Spinal cord (tissue), 10 donors: ENCODE measurements at places on chromosomes 16 and 17. TPM values are rescaled to one million over a fixed set of nuclear protein-coding genes. Genes with fewer than 3 reads are reported as not detected.

HID1 gene
- total RNA-seq, result 16.5 TPM

C17orf50 gene
- total RNA-seq, result not detected

RHBDF1 gene
- 19.0 TPM for total RNA-seq

AANAT gene
- 0.20 TPM for total RNA-seq

FBXW10 gene
- total RNA-seq, result 0.40 TPM

DNA sequence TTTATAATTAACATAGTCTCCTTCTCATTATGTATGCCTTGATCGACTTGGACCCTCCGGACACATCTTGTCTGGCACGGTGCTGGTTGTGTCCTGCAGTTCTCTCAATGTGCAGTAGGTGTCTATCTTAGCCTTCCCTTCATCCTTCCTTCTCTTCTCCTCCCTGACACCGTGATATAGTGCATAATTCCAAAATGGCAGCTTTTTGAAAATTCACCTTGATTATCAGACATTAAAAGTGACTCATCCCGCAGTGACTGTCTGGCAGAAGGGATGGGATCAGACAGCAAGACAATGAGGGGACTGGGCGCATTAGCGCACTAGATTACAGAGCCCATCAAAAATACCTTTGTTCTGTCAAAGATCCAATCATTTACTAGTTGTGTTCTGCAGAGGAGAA, 70.0 kb upstream of the PMFBP1 start:
- H3K4me1 ChIP-seq, result no peaks in the 10 kb centered on the region
- H3K27me3 ChIP-seq, result no peaks in the 10 kb centered on the region
- no peak overlapping the region for H3K4me3 ChIP-seq

- peaks cover 8% of the 10 kb centered on the region for H3K4me1 ChIP-seq
- no peak for DNase-seq
- no peak overlapping the region for H3K27ac ChIP-seq
- H3K27me3 ChIP-seq, result no peaks in the 10 kb centered on the region
- H3K4me3 ChIP-seq, result no peak overlapping the region
Observed at GRCh38 chr17:6254036-6254435, 180.9 kb downstream of the AIPL1 start.

- H3K4me3 ChIP-seq, result no peak overlapping the region
- no peak for DNase-seq
- H3K27me3 ChIP-seq, result no peaks in the 10 kb centered on the region
- peaks cover 60% of the 10 kb centered on the region for H3K36me3 ChIP-seq
- H3K4me1 ChIP-seq, result peaks cover 30% of the 10 kb centered on the region
Observed at GRCh38 chr16:69928856-69929400, 22.2 kb upstream of the CLEC18A start.

DNA sequence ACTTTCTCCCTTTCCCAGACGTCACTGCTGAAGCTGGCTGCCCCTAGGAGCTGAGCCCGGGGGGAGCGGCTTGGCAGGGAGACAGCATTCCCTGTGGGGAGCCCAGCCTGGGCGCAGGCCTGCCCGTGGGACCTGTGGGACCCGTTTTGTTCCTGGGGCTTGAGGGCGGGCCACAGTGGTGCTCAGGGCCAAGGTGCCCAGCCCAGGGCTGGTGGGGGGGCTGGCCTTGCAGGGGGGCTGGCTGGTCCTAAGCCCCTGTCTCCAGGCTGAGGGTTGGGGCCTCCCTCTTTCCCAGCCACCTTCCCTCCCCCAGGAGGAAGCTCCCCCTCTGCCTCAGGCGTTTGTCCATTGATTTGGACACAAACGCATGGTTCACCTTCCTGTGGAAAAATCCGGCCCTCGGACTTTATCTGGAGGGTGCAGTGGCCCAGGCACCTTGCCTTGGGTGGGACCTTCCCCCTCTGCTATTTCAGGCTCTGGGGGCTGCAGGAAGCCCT, 4.4 kb downstream of the NHERF2 start:
- peaks cover 67% of the 10 kb centered on the region for H3K36me3 ChIP-seq
- H3K27me3 ChIP-seq, result peaks cover 2% of the 10 kb centered on the region
- H3K4me3 ChIP-seq, result no peak overlapping the region
- H3K27ac ChIP-seq, result peak overlapping the region; percentile 10
- no peak for DNase-seq

DNA sequence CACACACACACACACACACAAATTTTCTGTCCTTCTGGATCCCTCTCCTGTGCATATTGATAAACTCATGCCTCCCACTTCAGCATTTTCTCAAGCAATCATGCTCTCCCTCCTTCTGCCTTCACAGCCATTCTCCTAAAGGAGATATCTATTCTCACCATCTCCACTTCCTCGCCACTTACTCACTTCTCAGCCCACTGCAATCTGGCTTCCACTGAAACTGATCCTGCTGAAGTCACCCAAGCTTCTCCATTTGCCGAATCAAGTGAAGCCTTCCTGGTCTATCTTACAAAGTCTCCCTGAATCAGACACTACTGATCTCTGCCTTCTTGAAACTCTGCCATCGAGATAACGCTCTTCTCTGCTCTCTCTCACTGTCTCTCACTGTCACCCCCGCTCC, 54.0 kb upstream of the GNAO1 start:
- DNase-seq, result no peak
- no peak overlapping the region for H3K4me3 ChIP-seq
- no peaks in the 10 kb centered on the region for H3K4me1 ChIP-seq
- H3K27ac ChIP-seq, result no peak overlapping the region
- no peaks in the 10 kb centered on the region for H3K36me3 ChIP-seq
- no peaks in the 10 kb centered on the region for H3K27me3 ChIP-seq

DNA sequence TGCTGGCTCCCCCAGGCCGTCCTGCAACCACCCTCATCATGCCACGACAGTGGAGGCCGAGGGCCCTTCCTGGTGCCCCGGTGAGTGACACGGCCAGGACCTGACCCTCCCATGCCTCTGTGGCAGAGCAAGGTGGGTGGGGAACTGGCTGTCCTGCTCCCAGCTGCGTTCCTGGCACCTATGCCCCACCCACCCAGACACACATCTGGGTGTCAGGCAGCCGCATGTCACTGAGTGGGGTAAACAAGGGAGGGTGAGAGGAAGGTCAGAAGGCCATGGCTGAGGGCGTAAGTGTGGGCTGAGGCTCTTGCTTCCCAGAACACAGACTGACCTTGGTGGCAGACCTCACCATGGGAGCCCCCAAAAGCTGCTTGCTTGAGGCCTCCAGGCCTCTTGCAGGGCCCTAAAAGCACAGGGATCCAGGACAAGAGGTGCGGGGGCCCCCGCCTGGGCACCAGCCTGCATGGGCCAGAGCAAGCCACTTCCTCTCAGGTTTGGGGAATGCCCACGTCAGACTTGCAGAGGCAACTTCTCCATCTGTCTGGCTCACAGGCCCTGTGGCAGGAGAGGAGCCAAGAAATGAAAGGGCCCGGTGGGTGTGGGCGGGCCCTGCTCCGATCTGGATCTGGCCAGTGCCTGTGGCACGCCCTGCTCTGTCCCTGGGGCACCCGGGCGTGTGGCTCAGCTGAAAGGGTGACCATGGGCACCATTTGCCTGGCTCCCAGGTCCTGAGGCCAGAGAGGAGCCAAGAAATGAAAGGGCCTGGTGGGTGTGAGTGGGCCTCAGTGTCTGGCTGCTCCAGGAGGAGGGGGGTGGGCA, 3.9 kb upstream of the CCDC57 start:
- H3K4me3 ChIP-seq, result no peak overlapping the region
- H3K4me1 ChIP-seq, result peaks cover 27% of the 10 kb centered on the region
- no peak for DNase-seq
- H3K36me3 ChIP-seq, result no peaks in the 10 kb centered on the region
- no peaks in the 10 kb centered on the region for H3K27me3 ChIP-seq
- peak overlapping the region; percentile 40 for H3K27ac ChIP-seq

- DNase-seq, result peak; percentile 85
- H3K36me3 ChIP-seq, result no peaks in the 10 kb centered on the region
- H3K27ac ChIP-seq, result peak within 1 kb of the TSS; percentile 80
- H3K27me3 ChIP-seq, result peaks cover 75% of the 10 kb centered on the region
- H3K4me1 ChIP-seq, result peaks cover 19% of the 10 kb centered on the region
Observed at GRCh38 chr16:86566601-86566965, at the start of gene FOXC2. Gene FOXC2 (plus strand): TSS chr16:86566829. CDS start chr16:86567336, 507 bp downstream.

DNA sequence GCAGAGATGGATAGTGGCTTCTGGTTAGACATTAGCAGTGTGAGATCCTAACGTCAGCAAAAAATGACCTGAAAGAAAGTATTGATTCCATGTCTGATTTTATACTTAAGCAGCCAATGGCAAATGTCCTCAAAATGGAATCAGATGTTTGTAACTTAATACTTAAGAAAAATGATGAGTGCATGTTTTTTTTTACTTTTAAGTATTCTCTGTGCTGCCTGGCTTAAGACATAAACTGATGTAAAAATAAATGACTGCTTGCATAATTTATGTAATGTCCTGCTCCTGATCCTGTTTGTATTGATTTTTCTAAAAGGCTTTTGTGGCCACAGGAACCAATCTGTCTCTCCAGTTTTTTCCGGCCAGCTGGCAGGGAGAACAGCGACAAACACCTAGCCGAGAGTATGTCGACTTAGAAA, 7.4 kb downstream of the CBFB start:
- H3K27ac ChIP-seq, result no peak overlapping the region
- H3K4me1 ChIP-seq, result peaks cover 2% of the 10 kb centered on the region
- no peaks in the 10 kb centered on the region for H3K27me3 ChIP-seq

GRCh38 chr17:72116661-72117521, 3.9 kb upstream of the SOX9 start:
- no peak for DNase-seq
- peaks cover 52% of the 10 kb centered on the region for H3K4me1 ChIP-seq
- H3K27ac ChIP-seq, result peak overlapping the region; percentile 81
- peaks cover 63% of the 10 kb centered on the region for H3K27me3 ChIP-seq
- peaks cover 4% of the 10 kb centered on the region for H3K36me3 ChIP-seq
- peak overlapping the region; percentile 49 for H3K4me3 ChIP-seq

GRCh38 chr17:66349521-66350254, 47.3 kb downstream of the PRKCA start:
- H3K4me3 ChIP-seq, result no peak overlapping the region
- H3K27ac ChIP-seq, result no peak overlapping the region

DNA sequence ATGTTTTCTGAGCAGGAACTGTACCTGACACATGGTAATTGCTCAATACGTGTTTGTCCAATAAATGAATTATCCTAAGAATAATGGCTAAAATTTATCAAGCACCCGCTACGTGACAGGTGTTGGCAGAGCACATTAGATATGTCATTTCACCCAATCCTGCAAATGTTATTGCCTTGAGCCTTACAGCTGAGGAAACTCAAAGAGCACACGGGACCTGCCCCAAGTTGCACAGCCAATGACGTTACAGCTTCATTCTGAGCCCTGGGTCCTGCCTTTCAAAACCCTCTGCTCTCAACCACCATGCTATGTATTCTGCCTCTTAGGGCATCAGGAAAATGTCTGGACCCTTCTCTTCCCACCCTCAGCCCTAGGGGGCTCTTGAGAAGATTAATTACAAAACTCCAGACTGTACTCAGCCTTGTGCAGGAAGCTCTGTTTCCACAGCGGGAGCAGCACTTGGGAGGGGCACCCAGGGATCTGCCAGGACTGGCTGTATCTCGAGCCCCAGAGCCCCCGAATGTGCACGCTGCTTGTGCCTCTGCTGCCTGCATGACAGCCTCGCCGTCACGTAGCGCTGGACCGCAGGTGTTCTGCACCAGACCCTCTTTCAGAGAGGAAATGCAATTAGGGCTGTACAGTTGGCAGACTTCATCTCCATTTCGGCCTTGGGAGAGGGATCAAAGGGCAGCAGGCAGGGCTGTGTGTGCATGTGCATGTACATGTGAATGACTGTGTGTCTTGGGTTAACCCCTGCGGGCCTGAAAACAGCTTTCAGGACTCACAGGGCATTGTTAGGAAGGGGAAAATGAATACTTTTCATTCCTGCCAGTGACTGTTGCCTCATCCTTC, 71.6 kb downstream of the GPR139 start:
- no peaks in the 10 kb centered on the region for H3K36me3 ChIP-seq
- no peak overlapping the region for H3K4me3 ChIP-seq
- H3K27me3 ChIP-seq, result no peaks in the 10 kb centered on the region
- no peaks in the 10 kb centered on the region for H3K4me1 ChIP-seq
- H3K27ac ChIP-seq, result no peak overlapping the region

DNA sequence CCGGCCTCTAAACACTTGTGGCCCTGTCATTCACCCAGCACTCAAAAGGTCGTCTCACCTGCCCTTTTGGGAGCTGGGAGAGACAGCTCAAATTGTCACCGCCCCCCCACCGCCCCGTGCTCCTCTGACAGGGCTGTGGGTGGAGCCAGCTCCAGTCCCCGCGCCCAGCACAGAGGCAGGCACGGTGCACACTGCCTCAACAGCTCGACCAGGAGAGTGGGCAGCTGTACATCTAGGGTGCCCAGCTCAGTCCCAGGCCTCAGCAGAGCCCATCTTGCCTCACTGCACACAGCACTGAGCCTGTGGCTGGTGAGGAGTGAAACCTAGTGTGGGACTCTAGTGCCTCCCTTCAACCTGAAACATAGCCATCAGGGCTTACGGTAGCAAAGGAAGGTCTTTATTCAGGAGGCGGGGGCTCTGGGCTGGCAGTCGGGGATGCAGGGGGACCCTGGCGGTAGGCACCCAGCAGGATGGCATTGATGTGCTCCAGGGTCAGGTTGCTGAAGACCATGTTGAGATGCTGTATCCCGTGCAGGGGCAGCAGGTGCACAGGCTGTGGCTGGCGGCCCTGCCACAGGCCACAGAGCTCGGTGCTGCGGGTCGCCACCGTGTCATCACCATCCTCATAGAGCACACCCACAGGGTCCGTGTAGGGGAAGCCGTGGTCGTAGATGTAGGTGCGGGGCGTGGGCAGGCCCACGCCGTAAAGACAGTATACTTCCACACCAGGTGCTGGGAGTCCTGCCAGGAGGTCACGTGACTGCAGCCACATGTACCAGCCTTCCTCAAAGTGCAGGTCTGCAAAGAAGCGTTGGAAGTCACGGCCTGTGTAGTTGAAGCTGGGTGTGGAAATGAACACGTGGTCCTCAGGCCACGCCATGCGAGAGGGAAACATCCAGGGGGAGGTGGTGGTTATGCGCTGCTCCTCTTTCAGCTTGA, 3.1 kb upstream of the PSMB10 start:
- no peaks in the 10 kb centered on the region for H3K27me3 ChIP-seq
- no peak for DNase-seq
- H3K27ac ChIP-seq, result no peak overlapping the region

DNA sequence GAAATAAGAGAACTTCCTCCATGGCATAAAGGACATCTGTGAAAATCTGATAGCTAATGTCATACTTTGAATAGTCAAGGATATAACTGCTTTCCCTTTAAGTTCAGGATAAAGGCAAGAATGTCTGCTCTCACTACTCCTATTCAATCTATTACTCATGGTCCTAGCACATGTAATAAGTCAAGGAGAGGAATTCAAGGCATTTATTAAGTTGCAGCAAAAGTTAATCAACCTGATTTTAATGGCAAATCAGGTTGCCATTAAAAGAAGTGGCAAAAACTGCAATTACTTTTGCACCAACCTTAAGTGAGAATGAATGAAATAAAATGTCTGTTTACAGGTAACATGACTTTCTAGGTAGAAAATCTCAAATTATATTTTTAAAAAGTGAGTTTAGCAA, 225.9 kb downstream of the CNTNAP4 start:
- H3K36me3 ChIP-seq, result no peaks in the 10 kb centered on the region
- no peak for DNase-seq
- no peaks in the 10 kb centered on the region for H3K4me1 ChIP-seq
- no peaks in the 10 kb centered on the region for H3K27me3 ChIP-seq

DNA sequence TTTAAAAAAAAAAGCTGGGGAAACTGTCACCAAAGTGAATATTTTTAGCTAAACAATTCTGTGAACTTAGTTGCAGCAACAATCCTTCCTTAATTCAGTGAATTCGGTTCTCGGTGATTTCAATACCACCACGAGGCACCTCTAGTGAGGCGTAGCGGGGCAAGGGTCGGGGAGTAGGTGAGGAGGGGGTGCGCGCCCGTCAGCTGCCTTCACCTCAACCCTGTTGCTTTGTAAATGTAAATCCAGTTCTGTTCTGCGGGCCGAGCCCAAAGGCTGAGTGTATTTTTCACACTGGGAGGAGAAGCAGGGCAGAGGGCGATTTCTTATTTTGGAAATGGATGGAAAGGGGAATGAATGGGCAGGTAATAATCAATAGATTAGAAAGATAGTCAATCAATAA, 17.4 kb downstream of the SALL1 start:
- peak overlapping the region; percentile 61 for H3K27ac ChIP-seq
- DNase-seq, result no peak
- H3K27me3 ChIP-seq, result peaks cover 20% of the 10 kb centered on the region
- H3K36me3 ChIP-seq, result peaks cover 18% of the 10 kb centered on the region
